ENCODE measurements at places on chromosomes 16 and 17.

DNA sequence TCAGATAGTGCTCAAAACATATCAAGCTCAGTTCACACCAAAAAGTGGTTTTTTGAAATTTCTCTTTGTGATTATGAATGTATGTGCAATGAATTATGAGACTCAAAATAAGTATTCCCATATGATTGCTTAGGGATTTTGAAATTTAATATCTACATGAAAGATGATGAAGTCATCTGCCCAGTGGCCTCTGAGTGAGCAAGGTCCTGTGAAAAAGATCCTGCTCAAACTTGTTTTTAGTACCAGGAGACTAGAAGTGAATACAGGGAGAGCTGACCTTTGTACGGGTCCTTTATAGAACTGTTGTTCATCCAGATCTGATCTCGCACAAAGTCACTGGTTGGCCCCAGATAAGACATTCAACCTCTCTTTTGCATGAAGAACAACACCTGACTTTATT is 151.9 kb upstream of the MAF start:
- DNase-seq, result no peak

- no peak for DNase-seq
These were observed 914 bp downstream of the MAP1LC3B start for GRCh38 chr16:87392821-87393679.

GRCh38 chr16:57472665-57473060 is 10.2 kb downstream of the POLR2C start:
- DNase-seq, result no peak

DNA sequence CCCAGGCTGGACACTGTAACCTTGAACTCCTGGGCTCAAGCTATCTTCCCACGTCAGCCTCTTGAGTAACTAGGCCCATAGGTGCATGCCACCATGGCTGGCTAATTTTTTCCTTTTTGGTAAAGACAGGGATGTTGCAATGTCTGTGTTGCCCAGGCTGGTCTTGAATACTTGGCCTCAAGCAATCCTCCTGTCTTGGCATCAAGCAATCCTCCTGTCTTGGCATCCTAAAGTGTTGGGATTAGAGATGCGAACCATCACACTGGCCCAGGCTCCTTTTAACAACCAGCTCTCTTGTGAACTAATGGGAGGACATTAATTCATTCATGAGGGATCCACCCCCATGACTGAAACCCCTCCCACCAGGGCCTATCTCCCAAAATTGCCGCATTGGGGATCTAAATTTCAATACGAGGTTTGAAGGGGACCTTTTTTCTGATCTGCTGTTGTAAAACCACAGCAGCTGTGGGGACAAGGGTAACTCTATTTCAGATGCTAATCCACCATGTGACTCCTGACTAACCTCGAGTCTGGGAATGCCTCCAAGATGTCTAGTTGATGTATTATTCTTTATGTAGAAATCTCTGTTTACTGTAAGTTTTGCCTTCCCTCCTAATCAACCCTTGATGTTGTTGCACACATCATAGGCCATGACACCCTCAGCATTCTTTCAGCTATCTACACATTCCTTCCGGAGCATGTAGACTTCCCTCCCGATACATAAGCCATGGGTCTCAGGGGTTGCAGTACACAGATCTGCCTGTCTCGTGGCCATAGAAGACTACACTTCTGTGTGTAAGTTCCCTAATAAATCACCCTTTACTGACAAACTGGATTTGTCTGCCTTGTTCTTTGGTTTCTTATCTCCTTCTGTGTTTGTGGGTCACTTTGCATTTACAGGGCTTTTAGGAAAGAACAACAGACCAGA is 37.6 kb downstream of the RNF112 start:
- no peak for DNase-seq

DNA sequence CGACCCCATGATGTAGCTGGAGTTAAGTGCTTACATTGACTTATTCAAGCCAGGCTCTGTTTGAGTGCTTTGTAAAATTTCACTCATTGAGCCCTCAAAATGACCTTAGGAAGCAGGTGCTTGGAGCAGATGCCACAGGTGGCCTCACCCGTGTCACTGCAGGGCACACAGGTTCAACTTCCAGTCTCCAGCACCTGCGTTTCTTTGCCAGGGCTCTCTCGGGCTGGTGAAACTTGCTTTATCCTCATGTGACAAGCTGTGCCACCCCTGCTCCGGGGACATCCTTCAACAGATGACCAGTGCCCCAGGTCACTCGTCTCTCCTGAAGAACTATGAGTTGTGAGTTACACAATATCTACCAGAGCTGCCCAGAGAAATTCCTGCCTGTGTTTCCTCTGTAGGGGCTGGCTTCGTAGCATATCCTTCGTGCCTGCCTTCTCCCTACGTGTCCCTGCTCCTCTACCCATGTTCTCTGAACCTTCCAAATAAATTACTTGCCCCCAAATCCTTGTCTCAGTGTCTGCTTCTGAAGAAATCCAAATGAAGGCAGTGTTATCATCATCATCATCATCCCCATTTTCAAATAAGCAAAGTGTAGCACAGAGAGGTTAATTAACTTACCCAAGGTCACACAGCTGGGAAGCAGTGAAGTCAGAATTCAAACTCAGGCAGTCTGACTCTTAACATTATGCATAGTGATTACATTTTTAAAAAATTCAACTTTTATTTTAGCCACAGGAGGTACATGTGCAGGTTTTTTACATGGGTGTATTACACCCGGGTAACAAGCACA is 352.5 kb downstream of the NPIPA8 start:
- no peak for DNase-seq

GRCh38 chr17:74024871-74025531 is 178.5 kb upstream of the RPL38 start:
- no peak for DNase-seq

DNA sequence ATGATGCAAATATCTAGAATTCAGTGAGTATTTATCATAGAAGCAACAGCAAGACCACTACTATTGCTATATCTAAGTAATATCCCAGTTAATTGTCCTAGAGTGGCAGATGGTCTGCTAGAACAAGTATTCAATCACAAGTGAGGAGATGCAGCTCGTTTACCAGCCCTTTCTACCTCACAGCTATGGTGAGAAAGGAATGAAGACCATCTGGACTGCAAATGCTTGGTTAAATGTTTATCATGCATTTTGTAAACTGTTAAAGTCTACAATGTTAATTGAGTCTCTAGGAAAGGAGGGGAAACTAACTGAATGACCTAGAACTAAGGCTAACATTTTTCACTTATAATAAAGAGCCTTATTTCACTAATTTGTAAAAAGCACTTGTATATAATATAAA is 52.5 kb downstream of the CNOT1 start:
- no peak for DNase-seq

GRCh38 chr16:4766875-4767628 is at the start of gene ZNF500:
ZNF500 (minus strand) TSS chr16:4767162; CDS start chr16:4765978, 1,184 bp downstream.
- peak; percentile 95 for DNase-seq

DNA sequence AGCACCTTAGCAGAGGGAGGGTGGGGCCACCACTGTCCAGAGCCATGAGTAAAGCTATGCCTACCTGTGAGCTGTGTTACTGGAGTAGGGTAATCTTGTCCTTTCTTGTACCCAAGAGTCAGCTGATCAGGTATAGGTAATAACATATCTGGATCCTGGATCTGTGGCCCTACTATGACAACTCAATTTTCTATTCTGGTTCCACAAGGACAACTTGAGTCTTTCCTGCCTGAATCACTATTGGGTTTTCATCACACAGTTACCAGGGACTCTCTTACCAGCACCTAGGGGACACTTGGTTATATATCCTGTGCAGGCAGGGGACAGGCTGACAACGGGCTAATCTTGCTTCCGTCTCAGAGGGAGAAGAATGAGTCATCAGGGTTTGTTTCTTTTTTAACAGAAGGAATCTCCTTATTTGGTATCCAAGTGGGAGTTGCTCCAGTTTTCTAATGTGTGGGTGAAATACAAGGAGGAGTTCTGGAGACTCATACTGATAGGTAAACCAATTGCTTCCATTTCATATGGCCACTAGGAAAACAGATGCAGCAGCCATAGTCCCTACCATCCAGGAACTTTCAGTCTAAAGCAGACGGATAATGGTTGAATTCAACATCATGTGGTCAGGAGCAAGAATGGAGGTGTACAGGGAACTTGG is 6.8 kb downstream of the ZNF267 start:
- peak; percentile 74 for DNase-seq

DNA sequence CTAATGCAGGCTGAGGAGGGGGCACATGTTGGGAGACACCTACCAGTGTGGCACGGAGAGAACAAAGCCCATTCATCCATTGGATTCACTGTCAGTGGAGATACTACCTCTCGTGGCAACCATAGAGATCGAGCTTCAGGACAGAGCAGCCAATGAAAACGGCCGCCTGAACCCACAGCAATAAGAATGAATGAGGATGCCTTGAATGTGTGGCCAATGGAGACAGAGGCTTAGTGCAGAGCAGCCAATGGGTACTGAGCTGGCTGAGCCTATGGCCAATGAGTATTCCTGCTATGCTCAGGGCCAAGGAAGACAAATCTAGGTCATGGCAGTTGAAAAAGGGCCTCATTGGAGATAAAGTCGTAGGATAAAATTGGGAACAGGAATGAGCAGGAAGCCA is 10.9 kb downstream of the ARHGEF15 start:
- no peak for DNase-seq

DNA sequence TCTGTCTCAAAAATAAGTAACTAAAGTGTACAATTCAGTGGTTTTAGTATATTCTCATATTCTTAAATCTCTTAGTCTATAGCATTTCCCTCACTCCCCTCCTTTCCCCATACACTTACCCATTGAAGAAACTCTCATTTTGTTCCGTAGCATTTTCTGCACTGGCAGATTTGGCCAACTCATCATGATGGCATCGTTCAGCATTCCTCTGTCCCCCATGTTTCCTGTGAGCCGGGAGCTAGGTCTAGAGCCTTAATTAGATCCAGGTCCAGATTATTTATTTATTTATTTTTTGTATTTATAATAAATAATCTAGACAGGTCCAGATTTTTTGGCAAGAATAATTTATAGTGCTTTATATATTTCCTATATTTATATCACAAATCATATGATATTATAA is 31.0 kb downstream of the HEATR3 start:
- no peak for DNase-seq

DNA sequence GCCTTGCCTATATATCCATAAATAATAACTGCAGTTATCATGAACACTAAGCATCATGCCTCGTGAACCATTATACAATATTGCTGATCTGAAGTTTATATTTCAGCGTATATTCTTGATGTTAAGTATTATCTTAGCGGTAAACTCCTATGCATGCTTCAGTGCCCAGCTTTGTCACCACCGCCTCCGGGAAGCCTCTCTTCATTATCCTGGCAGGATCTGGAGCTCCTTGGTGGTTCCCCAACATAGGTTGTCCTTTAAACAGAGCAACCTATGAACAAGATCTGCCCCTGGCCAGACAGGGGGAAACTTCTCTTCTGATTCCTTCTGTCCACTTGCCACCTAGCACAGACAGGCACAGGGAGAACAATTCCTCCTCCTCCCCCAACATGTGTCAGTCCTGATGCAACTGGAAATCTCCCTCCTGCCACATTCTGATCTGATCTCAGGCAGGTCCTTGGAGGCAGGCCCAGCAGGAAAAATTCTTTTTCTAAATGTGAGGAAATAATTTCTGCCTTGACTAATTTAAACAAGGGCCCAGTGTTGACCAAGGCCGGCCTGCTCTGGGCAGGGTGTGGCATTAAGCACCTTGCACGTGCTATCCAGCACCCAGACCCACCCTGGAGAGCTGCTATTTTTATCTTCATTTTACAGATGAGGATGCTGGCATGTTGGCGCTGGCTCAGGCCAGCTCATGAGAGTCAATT is 22.4 kb downstream of the SPNS2 start:
- no peak for DNase-seq

GRCh38 chr17:57357392-57357784 is 101.1 kb downstream of the MSI2 start:
- no peak for DNase-seq

DNA sequence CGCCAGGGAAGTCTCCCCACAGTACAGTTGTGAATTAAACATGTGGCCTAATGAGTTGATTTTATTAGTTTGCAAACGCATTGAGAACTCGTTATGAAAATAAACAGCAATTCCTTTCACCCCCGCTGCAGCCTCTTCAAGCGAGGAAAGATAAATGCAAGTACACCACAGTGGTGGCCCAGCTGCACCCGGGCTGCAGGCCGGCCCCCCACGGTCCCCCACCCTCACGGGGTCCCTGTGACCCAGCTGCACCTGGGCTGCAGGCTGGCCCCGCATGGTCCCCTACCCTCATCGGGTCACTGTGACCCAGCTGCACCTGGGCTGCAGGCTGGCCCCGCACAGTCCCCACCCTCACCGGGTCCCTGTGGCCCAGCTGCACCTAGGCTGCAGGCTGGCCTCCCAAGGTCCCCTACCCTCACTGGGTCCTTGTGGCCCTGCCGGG is 32.2 kb downstream of the SDK2 start:
- no peak for DNase-seq

Data from CD4-positive, alpha-beta T cell treated with Interleukin-4 for 4 hours (primary cell).